ENCODE measurements at places on chromosomes 4 and X.

GRCh38 chr4:173490817-173491528 is 39.1 kb downstream of the HAND2 start:
- peak; percentile 54 for DNase-seq

DNA sequence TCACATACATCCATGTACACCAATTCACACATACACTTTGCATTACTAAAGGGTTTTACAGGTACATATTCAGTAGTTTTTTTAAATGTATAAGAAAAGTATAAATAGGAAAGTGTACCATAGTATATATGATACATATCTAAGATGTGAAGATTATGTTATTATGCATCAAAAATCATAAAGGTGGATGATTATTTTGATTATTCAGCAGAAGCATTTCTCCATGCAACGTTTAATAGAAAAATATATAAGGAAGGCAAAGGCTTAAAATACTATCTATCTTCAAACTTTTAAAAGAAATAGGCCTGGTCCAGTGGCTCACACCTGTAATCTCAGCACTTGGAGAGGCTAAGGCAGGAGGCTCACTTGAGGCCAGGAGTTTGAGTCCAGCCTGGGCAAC is 133.5 kb upstream of the KLF3 start:
- DNase-seq, result no peak

- DNase-seq, result no peak
These were observed 87.0 kb upstream of the NDP start for GRCh38 chrX:44060221-44060620.

DNA sequence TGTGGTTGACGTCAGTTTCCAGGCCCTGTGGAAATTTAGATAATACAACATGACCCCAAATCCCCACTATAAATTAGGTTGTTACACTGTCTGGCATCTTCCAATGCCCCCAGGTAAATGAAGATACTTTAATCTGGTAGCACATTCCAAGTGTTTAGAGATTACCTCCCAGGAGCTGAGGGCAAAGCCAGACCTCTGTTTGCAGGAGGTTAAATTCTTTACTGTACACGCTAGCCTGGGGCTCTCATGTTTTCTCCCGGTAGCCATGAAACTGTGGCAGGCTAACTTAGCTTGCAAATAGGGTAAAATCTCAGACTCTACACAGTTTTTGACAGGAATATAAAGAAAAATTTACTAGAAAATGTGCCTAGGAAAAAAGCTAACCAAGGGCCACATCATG is 450.0 kb downstream of the PDGFC start:
- no peak for DNase-seq

GRCh38 chr4:22707390-22707789 is 14.7 kb downstream of the GBA3 start:
- no peak for DNase-seq

- peak; percentile 72 for DNase-seq
These were observed 16.1 kb upstream of the EXOSC9 start for GRCh38 chr4:121784975-121785374.

DNA sequence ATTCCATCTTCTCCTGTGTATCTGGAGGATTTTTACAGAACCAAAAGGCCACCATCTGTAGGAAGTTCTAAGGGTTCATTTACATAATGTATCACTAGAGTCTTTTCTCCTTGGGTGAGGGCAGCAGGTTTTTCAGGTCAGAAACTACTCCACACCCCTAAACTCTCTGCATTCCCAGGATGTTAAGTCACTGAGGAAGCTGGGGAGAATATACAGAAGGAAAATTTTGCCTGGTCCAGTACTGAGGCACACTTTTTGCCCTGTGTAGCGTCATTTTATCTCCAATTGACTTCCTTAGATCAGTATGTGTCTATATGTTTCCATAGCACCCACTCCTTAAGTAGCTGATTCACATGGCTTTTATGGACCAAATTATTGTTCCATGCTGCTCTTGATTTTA is 17.0 kb downstream of the XKRX start:
- no peak for DNase-seq

DNA sequence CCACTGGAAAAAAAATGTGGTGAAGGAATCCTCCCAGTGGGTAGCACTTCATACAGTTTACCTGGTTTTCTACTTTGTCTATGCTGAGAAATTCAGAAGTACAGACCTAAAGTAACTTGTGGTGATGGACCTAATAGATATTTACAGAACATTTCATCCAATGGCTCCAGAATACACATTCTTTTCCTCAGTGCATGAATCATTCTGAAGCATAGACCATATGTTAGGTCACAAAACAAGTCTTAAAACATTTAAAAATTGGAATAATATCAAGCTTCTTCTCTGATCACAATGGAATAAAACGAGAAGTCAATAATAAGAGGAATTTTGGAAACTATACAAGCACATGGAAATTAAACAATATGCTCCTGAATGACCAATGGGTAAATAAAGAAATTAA is 450.1 kb upstream of the INTU start:
- DNase-seq, result no peak

DNA sequence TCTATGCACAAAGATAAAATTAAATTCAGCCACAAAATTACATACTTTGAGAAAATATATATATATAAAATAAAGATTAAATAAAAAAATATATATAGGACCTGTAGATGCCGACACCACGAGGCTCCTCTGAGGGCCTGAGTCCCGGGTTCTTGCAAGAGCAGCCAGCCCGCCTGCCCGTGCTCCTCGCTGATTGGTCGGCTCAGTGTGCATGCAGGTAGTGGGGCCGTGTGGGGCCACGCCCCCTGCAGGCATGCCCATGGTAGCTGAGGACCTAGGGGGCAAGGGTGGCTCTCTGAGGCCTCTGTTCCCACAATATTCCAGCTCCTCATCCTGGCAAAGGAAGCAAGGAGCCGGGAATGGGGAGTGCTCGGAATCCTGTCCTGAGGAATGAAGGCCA is 80.5 kb upstream of the AMELX start:
- DNase-seq, result no peak

DNA sequence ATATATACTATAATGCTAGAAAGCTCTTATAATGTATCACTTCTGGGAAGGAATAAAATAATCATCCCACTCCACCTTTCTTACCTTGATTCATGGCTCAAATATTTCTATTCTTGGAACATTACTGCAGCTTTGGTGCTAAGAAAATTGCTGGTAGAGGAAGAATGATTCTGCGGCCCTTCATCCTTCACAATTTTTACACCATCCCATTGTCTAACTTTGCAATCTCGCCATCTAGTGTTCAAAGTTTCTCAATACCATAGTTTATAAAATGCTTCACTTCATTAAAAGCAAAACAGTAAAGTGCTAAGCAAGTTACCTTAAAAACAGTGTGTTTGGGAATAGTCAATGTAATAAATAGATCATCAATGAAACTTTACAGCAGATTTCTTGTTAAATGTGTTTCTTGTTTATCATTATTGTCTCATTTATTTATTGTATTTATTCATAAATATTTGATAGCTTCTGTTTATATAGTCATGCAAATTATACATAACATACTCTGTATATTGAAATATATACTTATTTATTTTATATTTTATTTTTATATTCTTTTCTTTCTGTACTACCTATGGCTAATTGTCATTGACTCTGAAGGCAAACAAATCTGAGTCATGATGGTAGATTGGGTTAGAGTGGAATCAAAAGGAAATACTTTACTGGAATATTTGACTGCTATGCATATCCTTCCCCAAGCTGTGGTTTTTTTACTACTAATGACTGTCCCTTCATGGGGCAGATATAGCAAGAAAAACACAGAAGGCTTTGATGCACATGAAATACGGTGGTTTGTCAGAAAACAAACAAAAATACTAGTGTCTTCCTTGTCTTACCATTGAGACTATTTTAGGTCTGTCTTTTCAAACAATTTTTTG is 390.7 kb downstream of the MAPK10 start:
- DNase-seq, result peak; percentile 76

DNA sequence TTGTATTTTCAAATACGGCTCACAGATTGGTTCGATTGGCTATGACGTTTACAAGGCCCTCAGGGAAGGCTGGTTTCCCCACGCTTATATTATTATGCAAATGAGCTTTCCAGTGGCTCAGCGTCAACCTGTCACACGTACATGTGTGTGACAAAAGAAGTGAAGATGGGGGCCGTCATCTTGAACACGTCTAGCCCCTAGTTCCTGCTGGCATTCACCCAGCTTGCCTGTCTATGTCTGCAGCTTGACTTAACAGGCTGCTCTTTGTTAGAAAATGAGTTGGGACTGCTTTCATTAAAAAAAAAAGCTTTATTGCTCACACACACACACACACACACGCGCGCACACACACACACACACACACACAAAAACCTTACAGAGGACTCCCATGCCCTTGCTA is 283.6 kb upstream of the CTSO start:
- DNase-seq, result no peak

DNA sequence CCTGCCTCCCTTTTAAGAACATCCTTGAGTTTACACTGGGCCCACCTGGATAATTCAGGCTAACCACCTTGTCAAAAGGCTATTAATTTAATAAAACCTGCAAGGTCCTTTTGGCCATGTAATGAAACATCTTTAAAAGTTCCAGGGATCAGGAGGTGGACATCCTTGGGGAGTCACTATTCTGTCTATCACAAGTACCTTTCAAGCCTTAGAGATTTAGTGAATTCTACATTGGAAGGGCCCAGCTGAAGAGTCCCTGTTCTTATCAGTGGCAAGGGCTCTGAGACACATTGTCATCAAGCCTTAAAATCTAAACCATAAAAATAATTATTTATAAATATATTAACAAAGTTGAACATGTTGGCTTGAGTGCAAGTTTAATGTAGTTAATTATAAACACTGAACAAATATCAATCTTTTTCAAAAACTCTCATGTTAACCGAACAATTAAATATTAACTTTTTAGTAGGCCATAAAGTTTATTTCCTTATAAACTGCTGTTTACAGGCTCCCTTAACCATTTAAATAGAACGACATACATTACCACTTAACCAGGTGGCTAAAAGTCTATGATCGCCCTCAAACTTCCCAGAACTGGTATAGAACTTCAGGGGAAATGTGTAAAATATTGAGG is 104.4 kb upstream of the CBR4 start:
- no peak for DNase-seq

DNA sequence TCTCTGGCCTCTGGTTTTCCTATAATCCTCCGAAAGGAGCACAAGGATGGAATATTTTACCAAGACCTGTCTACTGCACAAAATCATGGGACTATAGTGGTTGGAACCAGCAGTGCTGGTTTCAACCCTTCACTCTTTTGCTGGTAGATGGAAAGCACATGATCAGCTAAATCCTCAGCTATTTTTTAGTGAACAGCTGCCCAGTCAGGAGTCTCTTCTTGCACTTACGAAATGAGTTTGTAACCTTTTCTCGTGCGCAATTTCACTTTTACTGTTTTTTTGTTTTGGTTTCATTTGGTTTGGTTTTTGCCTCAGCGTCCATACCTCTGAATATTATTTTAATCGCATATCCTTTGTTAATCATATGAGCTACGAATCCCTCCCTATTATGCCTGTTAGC is 418.5 kb upstream of the CPEB2 start:
- DNase-seq, result no peak

GRCh38 chr4:74516303-74516702 is 71.4 kb downstream of the AREG start:
- no peak for DNase-seq

GRCh38 chrX:28854637-28855036 is 267.4 kb downstream of the IL1RAPL1 start:
- DNase-seq, result no peak

DNA sequence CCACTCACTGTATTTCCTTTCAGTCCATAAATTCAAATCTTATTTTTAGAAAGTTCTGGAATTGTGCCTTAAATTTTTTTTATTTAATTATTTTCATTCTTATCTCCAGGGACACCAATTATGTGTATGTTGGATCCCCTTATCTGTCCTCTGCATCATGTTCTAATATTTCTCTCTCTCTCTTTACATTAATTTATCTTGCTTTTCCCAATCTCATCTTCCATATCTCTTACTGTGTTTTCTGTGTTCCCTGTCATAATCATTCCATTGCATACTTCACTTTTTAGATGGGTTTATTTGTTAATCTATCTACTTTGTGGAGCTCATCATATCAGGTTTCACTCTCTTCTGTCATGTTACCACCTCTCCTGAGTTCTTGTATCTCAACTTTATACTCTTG is 37.4 kb downstream of the PPP2R2C start:
- no peak for DNase-seq

DNA sequence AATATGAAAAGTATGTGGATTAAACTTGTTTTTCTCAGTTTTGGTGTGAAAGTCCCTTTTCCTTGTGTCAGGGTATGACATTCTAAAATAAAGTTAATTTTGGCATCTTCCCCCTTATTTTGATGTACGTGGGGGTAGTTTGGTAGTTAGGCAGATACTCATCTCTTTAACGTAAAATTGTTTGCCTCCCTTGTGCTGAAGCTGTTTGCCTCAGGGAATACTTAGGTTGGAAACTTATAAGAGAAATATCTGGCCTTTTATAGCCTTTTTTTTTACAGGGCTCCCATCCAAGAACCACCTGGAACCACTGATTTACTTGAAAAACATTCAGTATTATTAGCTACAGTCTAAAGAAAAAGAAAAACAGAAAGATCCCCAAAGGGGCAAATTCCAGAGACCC is 85.5 kb downstream of the PHEX start:
- DNase-seq, result no peak

DNA sequence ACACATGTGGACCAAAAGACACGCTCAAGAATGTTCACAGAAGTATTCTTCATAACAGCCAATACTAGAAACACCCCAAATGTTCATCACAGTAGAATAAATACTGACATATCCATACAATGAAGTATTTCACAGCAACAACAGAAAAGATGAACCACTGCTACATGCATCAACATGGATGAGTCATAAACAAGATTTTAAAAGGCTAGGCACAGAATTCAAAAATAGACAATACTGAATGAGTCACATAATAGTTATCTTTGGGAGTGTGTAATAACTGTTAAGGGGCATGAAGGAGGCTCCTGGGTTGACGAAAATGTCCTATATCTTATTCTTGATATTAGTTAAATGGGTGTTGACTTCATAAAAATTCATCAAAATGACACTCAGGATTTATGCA is 43.5 kb downstream of the CLOCK start:
- DNase-seq, result peak; percentile 20

DNA sequence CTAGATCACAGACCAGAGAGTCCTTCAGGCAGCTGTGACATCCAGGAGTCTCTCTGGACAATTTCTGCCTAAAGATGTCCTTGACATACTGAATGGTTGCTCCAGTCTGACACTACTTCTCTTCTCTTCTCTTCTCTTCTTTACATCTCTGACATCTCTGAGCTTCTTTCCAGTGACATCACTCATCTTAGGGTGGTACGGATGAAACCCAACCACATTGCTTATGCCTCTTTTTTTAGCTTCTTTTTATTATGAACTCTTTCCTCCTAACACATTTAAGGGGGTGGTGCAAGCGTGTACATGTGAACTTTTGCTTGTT is 39.4 kb upstream of the IRF2 start:
- DNase-seq, result no peak

DNA sequence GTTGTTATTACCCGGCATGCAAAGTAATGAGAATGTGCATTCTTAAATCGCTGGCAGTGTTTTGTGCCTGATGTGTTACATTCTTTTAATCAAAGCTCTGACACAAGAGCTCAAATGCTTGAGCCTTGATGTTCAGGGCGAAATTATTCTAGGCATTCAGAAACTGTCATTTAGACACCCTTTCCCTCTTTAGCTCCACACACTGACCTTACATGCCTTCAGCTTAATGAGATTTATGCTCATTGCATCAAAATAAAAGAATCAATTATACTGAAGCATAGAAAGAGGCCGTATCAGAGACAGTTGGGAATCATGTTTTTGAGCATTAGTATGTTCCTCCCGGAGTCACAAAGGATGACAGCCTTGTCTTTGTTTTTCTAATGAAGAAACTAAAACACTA is 56.7 kb downstream of the FAM114A1 start:
- no peak for DNase-seq

GRCh38 chrX:25001808-25002660 is 13.7 kb downstream of the ARX start:
- DNase-seq, result no peak

Data from ACHN (cell line).